ENCODE measurements at places on chromosomes 4 and X. TPM values are rescaled to one million over a fixed set of nuclear protein-coding genes. Genes with fewer than 3 reads are reported as not detected.

GRCh38 chrX:147699061-147699460 is 212.7 kb upstream of the FMR1 start:
- no peak for DNase-seq

GRCh38 chr4:113476800-113477199 is 284.7 kb downstream of the CAMK2D start:
- no peak for DNase-seq

- peak; percentile 36 for DNase-seq
These were observed 69.2 kb downstream of the CRMP1 start for GRCh38 chr4:5823542-5824211.

GRCh38 chr4:147078875-147079658 is 133.4 kb upstream of the TTC29 start:
- DNase-seq: peak; percentile 37

DNA sequence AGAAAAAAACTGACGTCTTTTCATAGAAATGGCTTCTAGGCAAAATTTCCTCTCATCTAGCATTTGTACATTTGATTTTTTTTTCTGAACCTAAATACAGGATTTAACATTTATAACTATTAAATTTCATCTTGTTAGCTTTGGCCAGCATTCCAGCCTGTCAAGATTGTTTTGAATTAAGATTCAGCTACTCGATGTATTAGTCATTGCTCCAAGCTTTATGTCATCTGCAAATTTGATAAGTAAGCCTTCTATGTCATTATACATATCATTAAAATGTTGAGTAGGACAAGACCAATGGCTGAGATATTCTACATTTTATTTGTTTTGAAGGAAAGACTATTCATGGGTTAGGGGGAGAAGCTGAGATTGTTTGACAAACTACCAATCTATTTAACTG is 46.7 kb downstream of the DDX53 start:
- no peak for DNase-seq

- DNase-seq: no peak
These were observed 595 bp downstream of the KLHL34 start for GRCh38 chrX:21657318-21658151.

DNA sequence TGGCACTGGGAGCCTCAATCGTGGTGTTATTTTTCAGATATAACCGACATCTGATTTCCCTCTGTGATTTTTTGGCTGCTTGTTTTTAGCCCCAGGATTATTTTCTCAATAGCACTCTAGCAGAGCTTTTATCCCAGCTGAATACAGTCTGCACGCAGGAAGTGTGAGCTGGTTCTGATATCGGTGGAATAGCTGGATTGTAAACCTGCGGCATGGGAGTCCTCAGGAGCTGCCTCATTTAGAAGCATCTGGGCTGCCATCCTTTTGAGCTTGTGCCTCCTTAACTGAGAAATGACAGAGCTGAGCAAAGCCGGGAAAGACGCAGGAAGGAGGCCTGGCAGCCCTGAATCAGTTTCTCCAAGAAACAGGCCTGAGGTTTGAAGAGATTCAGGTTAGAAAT is 28.4 kb upstream of the GRPEL1 start:
- DNase-seq: no peak

DNA sequence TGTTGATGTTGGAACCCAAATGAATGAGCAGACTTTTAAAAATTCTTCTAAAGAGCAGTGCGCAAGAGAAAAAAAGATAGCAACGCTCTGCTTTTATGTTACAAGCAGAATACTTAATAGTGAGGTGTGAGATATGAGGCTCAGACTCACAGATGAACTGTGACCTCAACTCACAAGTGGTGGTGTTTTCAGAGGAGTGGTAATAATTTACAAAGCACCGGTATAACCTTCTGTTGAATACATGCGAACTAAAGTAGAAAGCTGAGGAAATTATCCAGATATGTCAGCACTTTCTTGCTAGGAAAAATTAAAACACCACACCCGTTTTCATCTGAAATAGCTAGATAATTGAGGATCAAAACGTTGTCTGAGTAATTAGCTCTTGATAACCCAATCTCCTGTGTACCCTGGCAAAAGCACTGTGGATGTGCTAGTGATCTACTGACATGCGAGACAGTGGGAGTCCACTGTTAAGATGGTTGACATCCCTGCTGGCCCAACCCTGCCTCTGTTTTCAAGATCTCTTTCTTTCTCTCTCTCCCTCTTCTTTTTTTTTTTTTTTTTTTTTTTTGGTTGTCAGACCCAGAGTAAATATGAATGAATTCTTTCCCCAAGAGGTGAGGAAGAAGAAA is 6.9 kb upstream of the TLL1 start:
- DNase-seq: no peak

GRCh38 chr4:25795566-25796454 is 67.0 kb downstream of the SEL1L3 start:
- no peak for DNase-seq

DNA sequence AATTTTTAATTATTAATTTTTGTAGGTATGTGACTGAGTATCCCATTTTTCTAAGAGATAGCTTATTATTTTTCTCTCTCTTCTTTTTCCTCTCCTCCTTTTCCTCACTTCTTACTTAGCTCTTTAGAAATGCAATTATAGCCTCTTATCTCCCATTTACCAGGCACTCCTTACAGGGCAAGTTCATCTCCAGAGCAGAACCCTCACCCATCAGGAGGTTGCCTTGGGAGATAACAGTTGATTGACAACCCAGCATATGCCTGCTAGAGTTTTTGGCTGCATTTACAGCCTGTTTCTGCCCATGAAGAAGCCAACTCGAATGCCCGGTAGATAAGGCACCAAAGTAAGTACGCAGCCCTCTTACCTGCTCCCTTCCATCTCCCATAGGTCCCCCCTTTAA is 572.9 kb upstream of the ZFP42 start:
- DNase-seq: no peak

DNA sequence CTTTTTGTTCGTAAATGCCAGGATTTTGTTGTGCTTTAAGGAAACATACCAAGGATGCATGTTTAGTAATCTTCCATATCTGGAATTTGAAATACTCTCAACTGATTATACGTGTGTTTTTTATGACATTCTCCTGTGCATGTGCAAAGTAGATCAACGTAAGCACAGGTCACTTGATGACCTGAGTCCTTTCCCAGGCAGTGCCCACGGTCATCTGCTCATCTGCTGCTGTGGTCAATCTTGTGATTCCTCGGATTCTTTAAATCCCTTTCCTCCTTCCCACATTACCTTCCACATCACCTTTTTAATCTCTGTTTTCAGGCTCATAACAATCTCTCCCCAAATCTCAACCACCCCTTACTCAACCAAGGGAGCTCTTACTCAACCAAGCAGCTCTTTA is 104.1 kb downstream of the RASL11B start:
- DNase-seq: no peak

- DNase-seq: peak; percentile 49
These were observed 41.1 kb downstream of the LUZP4 start for GRCh38 chrX:115330498-115331168.

- DNase-seq: no peak
These were observed 251.5 kb downstream of the RASL11B start for GRCh38 chr4:53113431-53114225.

- DNase-seq: no peak
These were observed 130.2 kb downstream of the ENOX2 start for GRCh38 chrX:130772776-130773143.

GRCh38 chr4:96317891-96318290 is 478.0 kb downstream of the PDHA2 start:
- DNase-seq: no peak

DNA sequence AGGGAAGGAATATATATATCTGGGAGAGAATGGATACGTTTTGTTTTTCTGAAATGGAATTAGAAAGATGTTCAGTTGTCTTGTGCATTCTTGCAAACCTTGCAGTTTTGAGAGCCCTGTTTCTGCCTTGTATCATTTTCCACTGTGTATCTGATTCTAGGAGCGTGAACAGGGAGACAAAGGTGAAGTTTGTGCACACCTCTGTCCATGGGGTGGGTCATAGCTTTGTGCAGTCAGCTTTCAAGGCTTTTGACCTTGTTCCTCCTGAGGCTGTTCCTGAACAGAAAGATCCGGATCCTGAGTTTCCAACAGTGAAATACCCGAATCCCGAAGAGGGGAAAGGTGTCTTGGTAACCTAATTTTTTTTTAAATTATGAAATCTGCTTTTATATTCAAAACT is 17.7 kb downstream of the PGM2 start:
- no peak for DNase-seq

DNA sequence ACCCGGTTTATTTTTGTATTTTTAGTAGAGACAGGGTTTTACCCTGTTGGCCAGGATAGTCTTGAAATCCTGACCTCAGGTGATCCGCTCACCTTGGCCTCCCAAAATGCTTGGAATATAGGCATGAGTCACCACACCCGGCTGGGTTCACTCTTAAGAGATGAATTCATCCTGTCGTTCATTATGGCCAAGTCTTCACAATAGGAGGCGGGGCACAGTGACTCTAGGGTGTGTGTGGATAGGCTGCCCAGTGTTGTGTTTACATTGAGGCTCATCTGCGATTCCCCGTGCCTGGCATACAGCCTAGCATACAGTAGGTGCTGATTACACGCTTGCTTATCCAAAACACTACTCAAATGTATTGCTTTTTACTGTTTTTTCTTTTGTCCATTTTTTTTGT is 41.3 kb upstream of the IGFBP7 start:
- no peak for DNase-seq

- DNase-seq: no peak
These were observed 43.0 kb upstream of the GABRA2 start for GRCh38 chr4:46432923-46433322.

- no peak for DNase-seq
These were observed 240.6 kb upstream of the NOCT start for GRCh38 chr4:138774940-138775339.

- DNase-seq: no peak
These were observed 86.7 kb downstream of the NHSL2 start for GRCh38 chrX:71997320-71997719.

DNA sequence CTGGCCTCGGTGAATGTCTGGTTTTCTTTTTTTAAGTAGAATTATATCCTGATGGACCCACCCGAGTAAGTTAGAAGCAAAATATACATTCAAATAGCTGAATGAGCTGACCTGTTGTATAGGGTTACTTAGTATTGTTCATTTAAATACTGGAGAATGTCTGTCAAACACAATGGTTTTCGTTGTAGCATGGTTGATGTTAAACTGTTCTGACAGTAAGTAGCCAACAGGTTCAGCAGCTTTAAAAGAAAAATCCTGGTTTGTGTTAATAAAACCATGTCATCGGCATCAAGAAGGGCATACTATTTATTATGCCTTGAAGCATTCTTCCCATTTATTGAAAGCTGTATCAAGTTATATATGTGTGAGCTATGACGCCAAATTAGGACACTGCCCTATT is 149.6 kb downstream of the ANAPC10 start:
- no peak for DNase-seq

DNA sequence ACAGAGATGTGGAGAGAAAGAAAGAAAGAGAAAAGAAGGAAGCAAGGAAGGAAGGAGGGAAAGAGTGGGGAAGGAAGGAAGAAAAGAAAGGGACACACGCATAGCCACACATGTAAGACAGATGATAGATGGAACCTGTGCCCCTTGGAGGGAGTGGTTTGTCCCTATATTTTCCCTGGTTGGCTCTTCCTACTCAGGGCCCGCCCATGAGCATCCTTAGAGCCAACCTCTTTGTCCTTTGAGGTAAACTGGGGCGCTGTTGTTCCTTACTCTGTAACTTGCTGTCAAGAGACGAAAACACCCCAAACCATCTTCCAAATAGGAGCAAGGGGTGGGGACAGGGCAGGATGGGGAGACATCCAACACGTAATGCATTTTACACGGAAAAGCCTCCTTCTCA is 220.9 kb downstream of the MAML3 start:
- no peak for DNase-seq

GRCh38 chr4:26171501-26171900 is 149.3 kb upstream of the RBPJ start:
- DNase-seq: no peak

DNA sequence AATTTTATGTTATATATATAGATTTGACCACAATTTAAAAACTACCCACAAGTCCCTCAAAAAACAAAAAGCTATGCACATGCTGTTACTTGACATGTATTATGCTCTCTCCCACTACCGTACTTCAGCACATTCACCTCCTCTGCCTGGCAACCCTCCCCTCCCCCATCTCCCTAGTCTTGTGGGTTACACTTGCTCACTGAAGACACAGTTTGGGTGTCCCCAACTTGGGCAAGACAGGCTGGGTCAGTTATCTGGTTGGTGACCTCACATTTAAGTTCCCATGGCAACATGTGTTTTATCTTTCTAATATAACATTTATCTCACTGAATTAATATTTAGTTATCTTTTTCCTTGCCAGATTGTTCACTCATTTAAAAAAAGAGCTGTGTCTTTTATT is 32.7 kb downstream of the SEC24D start:
- no peak for DNase-seq

DNA sequence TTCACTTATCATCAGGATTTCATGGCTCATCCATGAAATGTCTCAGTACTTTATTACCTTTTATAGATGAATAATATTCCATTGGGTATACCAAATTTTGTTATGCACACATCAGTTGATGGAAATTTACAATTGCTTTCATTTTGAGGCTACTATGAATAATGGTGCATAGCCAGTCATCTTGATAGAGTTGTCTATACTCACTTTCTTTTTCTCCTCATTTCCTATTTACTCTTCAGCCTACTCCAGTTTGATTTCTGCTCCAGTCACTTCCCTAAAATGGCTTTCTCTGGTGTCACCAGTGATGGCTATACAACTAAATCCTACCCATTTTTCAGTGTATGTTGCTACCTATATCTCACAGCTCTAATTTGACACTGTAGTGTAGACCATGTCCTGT is 743.5 kb upstream of the MAGEB2 start:
- DNase-seq: no peak

- DNase-seq: no peak
These were observed 61.2 kb upstream of the CAMK2D start for GRCh38 chr4:113822555-113823290.

GRCh38 chr4:8079031-8079885 is 79.4 kb downstream of the ABLIM2 start:
- no peak for DNase-seq

The CENPVL1 gene
- not detected for total RNA-seq

The SAGE1 gene
- total RNA-seq: not detected

The TEX11 gene
- not detected for total RNA-seq

The SH3D19 gene
- 23.3 TPM for total RNA-seq

The RPL39 gene
- 1,850 TPM for total RNA-seq

The FHDC1 gene
- total RNA-seq: 0.06 TPM

The SPANXN3 gene
- total RNA-seq: not detected
